Activated T-helper 9 cell treated with anti-CD3 and anti-CD28 coated beads, Interleukin-2, amount 50 U/mL, for 16 hours (primary cell): ENCODE measurements at places on chromosomes 1 and 21.
A peak's percentile ranks its signal among the peaks of the same experiment; 100 is the strongest.

GRCh38 chr1:171841931-171842761, 848 bp downstream of the DNM3 start:
- DNase-seq, result no peak

DNA sequence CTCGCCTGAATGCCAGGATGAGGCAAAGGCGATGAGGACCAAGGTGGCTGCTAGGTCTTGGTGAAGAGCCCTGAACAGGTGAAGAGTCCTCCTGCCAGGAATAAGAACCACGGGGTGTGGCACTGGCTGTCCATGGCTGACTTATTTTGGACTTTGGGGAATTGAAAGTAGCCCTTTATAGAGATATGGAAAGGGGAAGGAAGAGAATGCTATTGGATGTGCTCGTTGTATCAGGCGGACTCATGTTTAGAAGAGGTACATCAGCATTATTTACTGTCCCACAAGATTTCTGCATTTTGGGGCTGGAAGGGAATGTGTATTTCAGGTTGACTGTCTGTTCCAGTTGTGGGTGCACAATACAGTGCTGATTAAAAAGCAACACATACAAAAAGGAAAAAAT, 465.8 kb downstream of the DSCAM start:
- DNase-seq, result no peak

DNA sequence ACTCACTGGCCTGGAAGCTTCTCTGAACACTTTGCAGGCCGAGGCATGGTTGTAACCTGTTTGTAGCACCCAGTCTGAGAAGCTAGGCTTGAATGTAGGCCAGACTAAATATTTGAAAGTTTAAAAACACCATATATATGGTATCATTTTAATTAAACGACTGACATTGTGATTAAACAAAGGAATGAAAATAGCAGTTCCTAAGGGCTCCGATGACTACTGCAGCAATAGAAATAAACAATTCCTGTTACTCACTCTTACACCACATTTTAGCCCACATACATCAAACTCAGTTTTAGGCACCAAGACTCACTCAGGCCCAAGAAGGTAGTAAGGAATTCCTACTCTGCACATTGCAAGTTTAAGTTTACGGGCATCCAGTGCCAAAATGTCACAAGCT, 281.2 kb downstream of the AKT3 start:
- DNase-seq, result no peak

DNA sequence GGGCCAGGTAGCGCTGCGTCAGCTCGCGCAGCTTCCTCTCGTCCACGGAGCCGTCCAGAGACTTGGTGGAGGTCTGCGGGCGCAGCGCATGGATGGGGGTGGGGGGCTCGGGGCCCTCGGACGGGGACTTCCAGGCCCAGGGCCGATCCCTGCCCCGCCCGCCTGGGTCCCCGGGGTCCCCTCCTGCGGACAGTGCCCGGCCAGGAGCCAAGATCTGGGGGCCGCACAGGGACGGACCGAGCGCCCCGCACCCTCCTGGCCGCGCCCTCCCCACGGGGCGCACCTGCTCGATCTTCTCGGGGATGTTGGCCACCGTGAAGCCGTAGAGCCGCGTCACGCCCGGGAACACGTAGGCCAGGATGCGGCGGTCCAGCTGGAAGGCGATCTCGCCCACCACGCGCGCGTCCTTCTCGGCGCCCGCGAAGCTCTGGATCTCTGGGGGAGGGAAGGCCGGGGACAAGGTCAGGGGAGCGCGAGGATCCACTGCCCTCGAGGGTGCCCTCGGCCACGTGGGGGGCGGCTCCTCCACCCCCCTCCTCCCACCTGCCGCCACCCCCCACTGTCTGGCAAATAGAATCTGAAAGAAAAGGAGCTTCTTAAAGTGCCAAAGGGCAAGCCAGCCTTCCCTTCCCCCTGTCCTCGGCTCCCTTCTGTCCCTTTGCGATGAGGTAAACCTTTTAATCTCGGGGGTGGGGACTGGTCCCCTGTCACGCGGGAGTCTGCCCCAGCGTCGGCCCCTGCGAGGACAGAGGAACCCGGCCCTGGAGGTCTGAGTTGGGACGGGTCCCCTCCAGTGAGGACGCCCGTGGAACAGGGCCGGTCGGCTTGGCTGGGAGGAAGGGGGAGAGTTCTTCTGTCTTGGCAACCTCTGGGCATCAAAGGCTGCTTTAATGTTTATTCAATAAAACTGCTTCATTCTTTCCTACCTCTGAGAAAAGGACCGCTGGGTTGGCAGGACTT, 6.5 kb upstream of the FTCD start:
- no peak for DNase-seq

GRCh38 chr21:30337276-30337744, at the start of gene KRTAP27-1:
Gene KRTAP27-1 (minus strand): TSS chr21:30337694. CDS start chr21:30337668, 26 bp downstream.
- DNase-seq, result no peak

DNA sequence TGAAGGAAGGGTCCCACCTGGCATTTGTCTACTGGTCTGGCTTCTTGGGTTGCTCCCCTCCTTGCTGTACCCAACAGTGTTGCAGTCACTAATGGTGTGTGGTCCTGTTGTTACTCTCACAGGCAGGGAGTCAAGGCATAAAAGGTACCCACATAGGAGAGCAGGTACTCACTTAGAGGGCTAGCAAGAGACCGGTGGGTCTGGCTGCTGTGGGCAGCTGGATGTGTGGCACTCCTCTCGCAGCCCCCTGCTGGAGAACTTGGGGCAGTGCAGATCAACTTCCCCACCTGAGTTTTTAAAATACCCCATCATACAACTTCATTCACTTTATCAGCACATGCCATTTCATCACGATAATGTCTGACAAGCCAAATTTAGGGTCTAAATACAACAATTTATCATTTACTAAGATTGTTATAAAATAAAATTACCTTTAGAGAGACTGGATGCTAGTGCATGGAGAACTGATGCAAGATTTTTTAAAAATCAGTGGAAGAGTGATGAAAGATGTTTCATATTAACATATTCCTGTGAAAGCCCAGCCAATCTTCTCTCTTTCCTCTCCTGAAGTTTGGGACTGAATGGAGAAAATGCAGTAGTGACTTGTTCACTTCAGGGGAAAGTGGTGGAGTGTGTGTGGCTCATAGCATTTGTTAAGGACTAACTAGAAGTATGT, 42.8 kb downstream of the ACP6 start:
- DNase-seq, result peak; percentile 24

DNA sequence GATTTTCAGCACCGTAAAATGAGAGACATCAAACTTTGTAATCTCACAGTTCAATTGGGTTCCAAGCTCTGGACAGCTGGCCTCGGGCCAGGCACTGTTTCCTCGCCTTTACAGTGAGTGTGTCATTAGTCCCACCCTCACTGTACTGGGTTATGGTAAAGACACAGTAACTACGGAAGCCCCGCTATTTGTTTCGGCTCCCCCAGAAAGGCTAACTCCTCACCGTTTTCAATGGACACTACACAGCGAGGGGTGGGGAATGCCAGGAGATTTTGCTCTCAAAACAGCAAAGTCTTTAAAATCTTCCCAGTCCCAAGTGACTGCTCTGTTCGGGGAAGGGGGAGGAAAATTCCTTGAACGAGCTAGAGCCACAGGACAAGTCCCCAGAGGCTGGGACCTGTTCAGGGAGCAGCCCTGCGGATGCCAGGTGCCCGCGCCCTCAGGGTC, 757 bp upstream of the SPSB1 start:
- DNase-seq, result no peak
